CD4-positive, alpha-beta T cell treated with Interleukin-17A for 4 hours (primary cell): ENCODE measurements at places on chromosomes 3 and 15.

DNA sequence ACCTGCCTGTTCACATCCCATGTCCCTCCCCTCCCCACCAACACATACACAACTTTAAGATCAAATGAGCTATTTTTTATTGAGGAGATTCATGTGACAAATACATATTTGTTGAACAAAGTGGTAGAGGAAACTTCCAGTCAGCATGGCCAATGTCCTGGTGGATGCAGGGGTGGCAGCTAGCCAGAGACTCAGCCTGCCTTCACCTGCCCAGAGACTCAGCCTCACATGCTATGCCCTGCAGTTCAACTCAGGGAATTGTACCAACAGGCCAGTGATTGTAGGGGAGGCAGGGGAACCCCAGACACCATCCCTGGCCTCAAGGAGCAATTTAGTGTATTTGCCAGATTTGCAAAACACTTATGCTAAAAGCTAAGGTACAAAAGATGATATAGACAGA is 136.6 kb downstream of the OPA1 start:
- DNase-seq, result no peak

DNA sequence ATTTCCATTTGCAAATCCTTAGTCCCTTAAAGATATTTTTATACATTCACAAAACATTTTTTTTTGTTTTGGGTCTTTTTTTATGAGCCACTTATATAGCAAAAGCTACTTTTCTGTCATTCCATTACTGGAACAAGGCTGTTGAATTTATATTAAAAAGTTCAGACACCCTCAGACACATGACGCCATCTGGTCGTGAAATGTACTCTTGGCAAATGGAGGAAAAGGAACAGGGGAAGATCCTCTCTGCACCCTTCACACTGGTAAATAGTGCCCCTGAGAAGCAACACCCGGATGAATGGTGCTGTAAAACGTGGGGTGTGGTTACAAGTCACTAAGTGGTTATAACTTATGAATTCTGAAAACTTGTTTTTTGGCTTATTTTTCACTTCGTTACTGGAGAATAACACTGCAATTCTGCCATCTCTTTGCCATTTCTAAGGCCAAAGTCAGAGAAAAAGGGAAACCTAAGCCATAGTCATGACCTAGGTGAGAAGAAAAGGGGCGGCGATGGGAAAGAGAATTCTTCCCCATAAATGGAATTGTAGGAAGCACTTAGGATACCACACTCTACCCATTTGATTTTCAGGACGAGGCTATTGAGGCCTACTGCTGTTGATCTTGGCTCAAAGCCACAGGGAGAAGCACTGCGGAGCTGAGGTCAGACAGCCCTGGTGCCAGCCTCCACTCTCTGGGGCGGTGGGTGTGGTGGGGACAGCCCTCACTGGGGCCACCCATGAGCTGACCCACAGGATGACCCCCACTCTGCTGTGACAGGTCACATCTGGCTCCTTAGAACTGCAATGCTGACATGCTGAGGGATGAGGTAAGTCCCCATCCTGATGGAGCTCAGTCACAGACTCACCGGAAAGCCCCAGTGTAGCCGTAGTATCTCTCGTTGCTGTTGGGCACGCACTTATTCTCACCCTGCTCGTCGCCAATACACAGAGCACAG is 21.9 kb downstream of the LTF start:
- no peak for DNase-seq

GRCh38 chr3:39128951-39129350 is 21.5 kb downstream of the TTC21A start:
- no peak for DNase-seq

DNA sequence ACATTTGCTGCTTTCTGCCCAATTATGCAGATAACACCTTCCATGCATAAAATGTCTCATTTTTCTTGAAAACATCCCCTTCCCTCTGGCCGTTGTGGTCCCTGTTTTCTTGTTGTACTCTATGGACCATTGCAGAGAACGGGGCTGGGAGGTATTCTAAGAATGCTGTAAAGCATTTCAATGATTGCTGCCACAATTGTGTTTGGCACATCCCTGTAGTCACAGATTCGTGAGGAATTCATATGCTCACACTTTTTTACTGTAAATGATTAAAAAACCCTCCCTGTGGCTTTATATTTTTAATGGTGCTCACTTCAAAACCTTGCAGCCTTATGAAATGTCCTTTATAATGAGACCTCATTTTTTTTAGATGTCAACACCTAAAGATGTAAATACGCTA is 207.2 kb upstream of the GBE1 start:
- DNase-seq, result no peak

DNA sequence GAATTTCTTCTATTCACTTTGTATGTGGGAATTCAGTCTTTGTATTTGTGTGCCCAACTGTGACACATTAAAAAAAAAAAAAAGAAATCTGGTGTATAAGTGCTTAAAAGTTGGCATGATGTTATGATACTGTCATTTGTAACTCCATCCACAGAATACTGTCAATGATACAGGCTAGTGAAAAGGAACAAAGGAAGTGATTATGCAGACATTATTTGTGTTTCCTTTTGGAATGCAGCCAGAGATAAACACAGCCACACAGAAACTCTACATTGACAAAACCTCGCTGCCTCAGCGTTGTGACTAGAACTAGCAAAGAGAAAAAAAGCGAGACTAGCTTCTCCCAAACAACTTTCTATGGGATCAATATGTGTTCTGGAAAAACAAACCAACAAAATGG is 519.2 kb upstream of the AGTR1 start:
- DNase-seq, result no peak

GRCh38 chr3:105860641-105861040 is 8.2 kb downstream of the CBLB start:
- DNase-seq, result no peak
